ENCODE measurements at places on chromosomes 1 and 21.
A peak's percentile ranks its signal among the peaks of the same experiment; 100 is the strongest.

DNA sequence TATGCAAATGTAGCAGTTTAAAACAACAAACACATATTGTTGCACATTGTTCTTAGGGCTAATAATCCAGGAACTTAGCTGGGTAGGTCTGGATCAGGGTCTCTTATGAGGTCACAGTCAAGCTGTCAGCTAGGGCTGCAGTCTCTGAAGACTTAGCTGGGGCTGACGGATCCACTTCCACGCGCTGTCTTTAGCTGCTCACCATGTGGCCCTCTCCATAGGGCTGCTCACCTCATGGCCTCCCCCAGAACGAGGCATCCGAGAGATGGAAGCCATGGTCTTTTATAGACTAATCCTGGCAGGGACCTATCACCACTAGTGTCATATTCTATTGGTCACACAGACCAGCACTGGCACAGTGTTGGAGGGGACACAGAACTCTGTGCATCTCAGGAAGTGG, 8.7 kb upstream of the OXCT2 start:
- no peak for DNase-seq

DNA sequence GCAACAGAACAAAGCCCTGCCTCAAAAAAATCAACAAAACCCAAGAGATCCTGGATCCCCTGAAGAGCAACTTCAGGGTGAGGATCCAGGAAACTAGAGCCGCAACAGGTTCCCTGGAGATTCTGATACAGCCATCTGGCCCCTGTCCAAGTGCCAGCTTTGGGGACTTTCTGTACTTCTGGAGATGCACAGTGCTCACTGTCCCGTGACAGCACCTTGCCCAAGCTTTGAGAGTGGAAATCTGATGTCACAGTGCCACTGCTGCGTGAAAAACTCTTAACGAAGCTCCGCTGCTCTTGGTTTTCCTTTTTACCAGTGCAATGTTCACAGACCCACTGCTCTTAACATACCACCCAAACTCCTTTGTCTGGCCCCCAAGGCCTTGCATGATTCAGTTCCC, 26.3 kb downstream of the STK40 start:
- DNase-seq = no peak

DNA sequence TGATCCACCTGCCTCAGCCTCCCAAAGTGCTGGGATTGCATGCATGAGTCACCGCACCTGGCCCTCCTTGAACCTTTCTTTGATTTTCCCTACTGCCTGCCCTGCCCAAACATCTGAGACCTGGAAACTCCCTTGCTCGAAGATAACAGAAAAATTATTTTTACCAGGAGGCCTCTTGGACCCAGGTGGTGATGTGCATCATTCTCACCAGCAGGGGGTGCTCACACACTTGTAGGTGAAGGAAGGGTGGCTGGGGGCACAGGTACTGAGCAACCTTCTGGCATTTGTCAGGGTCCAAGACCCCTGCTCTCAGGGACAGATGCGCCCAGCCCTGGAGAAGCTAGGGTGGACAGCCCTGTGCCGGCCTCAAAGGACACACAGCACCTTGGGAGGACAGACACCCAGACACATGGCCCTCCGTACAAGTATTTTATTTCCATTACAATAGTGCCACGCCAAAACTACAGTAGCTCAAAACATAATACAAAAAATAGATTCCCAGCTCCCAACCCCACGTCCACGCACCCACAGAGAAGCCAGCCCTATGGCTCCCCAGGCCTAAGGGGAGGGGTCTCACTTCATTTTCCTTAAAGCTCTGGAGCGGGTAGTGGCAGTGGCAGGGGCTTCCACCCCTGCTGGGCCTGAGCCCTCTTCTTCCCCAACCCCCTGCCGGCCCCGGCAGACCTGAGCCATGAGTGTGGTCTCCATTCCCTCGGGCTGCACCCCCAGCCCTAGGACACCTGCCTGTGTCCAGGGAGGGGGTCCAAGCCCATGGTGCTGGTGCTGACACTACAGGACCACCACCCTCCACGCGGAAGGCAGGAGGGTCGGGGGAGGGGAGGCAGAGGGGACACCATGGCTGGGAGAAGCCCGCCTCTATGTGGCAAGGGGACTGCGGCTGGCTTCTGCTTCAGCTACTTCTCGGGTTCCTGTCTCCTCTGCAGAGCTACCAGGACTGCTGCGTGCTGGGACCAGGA, 40.4 kb upstream of the EIF4G3 start:
- peak; percentile 44 for DNase-seq

GRCh38 chr21:41612674-41613532, 104.9 kb upstream of the TMPRSS2 start:
- DNase-seq = no peak

DNA sequence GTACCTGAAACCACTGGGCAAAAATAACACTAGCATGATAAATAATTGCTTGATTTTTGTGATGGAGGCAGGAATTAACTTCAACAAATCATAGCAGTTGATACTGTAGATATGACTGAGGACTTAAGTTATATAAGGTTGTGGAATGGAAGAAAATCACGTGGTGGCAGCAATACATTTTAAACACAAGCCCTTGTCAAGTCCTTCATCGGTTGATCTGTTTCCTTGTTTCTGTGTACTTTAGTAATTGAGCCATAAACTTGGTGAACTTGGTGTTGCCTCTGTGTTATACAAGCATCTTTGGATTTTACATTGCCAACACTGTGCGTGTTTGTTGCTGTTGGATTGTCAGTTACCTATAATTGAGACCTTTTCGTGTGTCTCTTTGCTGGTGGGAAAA, 114.4 kb downstream of the CAMTA1 start:
- DNase-seq = no peak

- DNase-seq = no peak
These were observed 181.1 kb downstream of the IGSF21 start for GRCh38 chr1:18288722-18289121.

- no peak for DNase-seq
These were observed 125.2 kb upstream of the PTBP2 start for GRCh38 chr1:96596226-96596922.

GRCh38 chr1:174871886-174872285, 127.9 kb upstream of the CACYBP start:
- DNase-seq = no peak

- DNase-seq = no peak
These were observed 7.7 kb downstream of the S100PBP start for GRCh38 chr1:32825181-32825580.

DNA sequence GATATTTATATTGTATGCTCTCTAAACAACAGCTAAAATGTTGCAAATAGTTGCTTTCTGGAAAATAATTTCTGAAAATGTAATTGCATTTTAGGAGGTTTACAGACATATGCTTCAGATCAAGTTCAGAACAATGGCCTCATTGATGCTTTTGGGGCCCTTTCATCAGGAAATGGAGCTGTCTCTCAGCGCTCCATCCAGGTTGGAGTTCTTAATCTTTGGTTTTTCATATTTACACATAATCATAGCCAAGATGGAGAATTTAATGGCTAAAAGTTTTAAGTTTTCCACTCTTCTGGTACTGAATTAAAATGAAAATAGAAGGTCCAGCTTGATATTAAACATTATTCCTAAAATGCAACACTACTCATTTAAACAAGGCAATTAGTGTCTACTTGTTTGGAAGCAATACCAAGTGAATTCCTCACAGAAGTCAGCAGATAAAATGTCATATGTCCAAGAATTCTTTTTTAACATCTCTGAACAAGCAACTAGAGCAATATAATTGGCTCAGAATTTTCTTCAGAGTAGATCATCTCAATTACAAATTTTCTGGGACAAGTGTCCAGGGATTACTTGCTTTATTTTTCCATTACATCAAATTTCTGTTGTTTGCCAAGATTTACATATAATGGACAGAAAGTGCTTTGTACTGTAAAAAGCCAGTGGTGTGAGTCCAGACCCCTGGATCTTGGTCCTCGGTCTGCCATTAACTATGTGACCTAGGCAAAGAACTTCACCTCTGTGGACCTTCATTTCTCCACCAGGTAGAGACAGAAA, 22.6 kb downstream of the CLCA1 start:
- no peak for DNase-seq

GRCh38 chr1:98389809-98390208, 271.7 kb upstream of the SNX7 start:
- no peak for DNase-seq

DNA sequence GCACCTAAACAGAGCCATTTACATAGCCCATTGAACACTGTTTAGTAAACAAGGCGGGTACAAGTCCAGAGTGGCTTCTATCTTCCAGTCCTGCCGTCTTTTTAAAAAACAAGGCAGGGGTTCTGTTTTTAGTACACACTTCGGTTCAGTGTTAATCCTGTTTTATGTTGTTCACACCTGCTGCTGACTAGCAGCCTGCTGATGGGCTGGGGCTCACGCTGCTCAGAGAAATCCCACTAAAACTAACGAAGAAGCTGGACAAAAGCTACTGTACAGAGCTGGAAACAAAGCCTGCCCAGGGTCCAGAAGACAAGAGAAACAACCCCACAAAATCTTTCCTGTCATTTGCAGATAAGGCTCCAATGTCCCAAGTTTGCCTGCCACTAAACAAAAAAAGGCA, 13.2 kb downstream of the ESRRG start:
- no peak for DNase-seq

DNA sequence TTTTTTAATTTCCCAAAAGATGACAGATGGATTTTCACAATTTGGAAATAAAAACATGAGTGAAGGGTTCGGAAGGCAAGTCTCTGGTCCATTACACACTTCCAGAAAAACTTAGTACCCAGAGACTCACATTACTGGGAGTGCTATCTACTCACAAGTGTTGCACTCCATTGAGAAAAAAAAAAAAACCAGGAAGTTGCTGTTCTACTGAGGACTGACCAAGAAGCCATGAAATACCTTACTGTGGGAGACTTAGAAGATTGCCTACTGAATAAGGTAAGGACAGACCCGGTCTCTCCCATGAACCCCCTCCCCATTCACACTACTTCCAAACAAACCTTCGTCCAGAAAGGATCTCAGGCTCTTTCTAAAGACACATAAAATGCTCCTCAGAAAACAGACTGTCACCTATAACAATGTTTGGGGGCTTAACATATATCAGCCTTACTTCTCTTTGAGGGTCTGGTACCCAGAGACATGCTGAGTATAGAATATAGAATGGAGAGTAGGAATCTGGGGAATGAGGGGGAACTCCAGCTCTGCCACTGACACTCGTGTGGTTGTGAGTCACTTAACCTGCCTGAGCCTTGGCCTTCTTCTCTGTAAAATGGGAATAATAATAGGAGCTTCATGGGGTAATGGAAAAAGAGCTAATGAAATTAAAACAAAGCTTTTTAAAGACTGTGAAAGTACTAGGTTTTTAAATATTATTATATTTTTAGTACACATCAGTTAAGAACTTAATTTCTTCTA, 1.4 kb downstream of the MAB21L3 start:
- DNase-seq = no peak

- DNase-seq = no peak
These were observed 13.0 kb upstream of the MMEL1 start for GRCh38 chr1:2645776-2646175.

DNA sequence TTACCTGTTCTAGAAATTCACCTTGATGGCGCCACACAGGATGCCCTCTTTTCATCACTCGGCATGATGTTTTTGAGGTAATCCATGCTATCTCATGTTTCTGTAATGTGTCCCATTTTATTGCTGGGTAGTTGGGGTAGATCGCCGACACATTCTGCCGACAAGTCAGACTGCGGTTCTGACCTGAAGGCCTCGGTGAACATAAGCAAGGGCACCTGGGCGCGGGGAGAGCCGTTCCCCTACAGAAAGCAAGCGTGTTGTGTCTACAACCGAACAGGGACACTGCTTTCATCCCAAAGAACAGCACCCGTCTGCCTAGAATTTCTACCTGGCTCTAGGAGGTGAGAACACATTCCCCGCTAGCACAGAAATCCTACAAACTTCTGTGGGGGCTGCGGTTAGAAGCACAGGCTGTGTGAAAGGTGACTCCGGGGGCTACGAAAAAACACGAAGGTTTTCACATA, 149.2 kb downstream of the PPIAL4G start:
- no peak for DNase-seq

DNA sequence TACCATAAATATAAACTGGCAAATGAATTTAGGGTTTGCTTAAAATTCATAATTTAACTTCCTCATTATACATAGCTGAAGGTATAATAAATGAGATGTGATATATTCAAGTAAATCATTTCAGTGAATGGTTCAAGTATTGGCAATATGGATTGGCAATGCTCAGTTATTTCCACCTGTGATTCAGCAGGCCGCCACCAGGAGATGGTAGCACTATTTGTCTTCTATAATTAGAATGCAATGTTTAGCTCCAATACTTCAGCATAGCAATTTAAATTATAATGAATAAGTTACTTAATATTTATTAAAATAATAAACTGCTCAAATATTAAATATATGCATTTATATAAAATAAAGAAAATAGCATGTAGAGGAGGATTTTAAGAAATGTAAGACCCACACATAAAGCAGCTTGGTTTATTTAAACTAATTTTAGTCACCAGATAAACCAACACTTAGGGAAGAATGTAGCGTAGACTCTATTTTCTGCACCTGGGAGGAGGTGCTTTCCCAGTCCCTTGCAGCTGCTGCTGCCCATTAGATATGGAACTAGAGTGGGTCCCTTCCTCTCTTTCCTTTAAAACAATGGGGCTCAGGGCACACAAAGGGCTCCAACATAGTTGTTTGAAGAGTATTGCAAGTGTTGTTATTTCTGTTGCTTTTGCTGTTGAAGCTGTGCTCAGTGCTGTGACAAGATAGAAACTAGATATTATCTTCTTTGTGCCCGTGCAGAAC, 62.1 kb downstream of the PLPPR4 start:
- DNase-seq = no peak

DNA sequence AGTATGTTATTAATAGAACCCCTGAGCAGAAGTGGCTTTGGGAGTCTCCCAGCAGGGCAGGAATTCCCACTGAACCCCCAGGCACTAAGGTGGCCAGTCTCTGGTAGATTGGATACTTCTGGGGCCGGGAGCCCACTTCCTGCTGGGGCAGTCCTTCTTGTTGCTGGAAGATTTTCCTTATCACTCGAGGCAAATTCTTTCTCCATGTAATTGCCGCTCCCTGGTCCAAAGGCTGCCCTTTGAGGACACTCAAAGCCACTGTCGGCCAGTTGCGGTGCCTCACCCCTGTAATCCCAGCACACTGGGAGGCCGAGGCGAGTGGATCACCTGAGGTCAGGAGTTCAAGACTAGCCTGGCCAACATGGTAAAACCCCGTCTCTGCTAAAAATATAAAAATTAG, 22.6 kb upstream of the TNFRSF1B start:
- no peak for DNase-seq

GRCh38 chr1:205441318-205441633, 14.6 kb downstream of the BLACAT1 start:
- DNase-seq = no peak

DNA sequence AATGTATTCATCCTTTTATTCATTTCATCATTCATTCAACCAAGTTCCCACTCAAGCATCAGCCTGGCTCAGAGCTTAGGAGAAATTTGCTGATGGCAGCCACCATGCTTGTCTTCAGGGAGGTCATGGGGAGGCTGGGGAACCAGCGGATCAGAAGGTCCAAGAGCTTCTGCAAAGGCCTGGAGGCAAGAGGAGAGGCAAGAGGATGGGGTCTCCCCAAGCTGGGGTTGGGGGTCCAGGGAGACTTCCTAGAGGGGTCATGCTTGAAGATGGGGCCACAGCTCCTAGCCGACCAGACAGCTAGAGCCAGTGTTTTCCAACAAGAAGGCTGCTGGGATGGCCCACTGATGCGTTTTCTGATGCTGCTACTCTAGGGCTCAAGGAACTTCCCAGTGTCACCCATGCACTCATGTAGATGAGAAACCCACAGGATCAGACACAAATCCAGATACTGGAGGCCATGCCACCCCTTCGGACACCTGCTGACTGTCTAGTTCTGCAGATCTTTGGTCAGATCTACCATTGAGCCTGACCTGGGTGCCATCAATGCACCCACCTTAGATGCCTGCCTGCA, 315.2 kb downstream of the AJAP1 start:
- DNase-seq = no peak
